Stimulated activated CD4-positive, alpha-beta T cell treated with anti-CD3 and anti-CD28 coated beads, Interleukin-1b, Interleukin-23, amount 100 ng/mL, for 1 hour (primary cell): ENCODE measurements at places on chromosomes 13 and 19.

- no peak for DNase-seq
Measured at GRCh38 chr13:77810430-77810829, 108.2 kb downstream of the EDNRB start.

DNA sequence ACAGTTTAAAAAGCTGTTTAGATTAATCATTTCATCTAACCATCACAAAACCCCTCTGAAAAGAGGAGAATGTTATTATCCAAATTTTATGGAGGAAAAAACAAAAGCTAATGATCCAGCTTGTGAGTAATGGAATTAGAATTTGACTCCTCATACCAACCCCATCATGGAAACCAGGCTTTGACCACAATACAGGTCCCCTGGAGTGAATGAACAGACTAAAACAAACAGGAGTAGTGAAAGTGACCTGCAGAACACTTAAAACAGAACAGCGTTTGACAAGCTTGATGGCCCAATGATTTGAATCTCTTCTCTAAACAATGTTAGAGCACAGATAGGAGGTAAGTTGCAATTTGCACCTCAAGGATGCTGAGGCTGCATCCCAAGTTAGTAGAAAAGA is 230.0 kb downstream of the DCT start:
- DNase-seq: no peak

DNA sequence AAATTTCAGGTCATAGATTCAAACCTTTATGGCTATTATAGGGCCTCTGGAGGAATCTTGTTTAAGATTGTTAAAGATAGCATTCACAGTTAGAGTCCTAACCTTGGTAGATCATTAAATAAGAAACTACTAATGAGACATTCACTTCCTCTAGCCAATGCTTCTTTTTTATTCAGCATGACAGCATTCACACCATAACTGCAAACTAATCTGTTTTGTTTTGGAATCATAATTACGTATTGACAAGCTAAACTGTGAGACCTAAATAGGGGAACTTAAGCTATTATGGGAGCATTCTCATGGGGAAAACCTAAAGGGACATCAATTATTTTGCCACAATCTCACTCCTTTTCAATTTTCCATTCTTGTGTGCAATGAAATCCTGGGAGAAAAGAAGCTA is 653.8 kb downstream of the PCDH9 start:
- DNase-seq: no peak

- DNase-seq: no peak
Measured at GRCh38 chr19:1250437-1251260, 2.3 kb downstream of the MIDN start.

- DNase-seq: no peak
Measured at GRCh38 chr13:99418843-99419140, 82.5 kb upstream of the TM9SF2 start.

GRCh38 chr19:1271528-1272422 is 2.6 kb downstream of the CIRBP start:
- no peak for DNase-seq

DNA sequence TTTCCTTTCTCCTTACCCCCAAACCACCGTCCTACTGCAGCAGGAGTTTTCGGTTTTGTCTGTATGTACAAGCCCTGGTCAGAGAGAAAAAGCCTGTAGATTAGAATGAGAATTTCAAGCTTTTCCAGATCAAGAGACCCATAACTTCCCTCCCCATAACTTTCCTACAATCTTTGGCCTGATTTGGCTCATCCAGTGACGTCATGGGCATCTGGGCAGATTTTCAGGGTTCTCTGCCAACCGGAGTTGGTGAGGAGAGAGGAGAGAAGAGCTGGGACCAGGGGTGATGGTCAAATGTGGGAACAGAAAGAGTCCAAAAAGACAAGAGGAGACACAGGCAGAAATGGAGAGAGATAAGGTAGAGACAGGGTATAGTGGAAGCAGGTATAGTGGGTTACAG is 10.5 kb downstream of the IZUMO2 start:
- no peak for DNase-seq

GRCh38 chr13:61685682-61686012 is 270.0 kb upstream of the PCDH20 start:
- DNase-seq: no peak
